Aorta (tissue), 5 donors: ENCODE measurements at places on chromosomes 7 and 10. TPM values are rescaled to one million over a fixed set of nuclear protein-coding genes. Genes with fewer than 3 reads are reported as not detected.

DNA sequence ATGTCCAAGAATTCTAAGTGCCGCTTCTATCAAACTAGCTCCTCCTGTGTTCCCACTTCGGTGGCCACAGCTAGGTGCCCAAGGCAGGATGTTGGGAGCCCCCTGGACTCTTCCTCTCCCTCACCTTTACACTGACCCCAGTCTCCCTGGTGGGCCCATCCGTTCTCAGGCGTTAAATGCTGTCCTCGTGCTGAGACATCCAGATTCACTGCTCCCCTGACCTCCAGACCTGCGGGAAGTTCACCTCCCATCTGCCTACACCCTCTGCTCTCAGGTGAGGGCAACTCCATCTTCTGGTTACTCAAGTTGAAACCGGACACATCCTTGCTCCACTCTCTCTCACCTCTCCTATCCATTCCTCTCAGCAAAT, 114.3 kb downstream of the ARHGAP22 start:
- DNase-seq = no peak

DNA sequence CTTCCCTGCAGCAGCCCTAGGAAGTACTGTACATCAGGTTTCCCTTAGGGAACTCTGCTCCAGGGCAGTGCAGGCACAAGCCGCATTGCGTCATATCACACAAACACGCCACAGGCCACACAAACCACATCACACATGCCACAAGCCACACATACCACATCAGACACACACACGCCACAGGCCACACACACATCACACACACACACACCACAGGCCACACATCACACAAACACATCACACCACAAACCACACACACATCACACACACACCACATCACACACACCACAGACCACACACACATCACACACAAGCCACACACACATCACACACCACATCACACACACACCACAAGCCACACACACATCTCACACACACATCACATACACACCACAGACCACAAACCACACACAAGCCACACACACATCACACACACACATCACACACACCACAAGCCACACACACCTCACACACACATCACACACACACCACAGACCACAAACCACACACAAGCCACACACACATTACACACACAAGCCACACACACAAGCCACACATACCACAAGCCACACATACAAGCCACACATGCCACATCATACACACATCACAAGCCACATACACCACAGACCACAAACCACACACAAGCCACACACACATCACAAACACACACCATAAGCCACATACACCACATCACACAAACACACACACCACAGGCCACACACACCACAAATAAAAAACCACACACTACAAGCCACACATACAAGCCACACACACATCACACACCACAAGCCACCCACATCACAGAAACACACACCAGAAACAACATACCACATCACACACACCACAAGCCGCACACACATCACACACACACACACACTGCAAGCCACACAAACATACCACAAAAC, 53.4 kb downstream of the TMEM209 start:
- DNase-seq = no peak

GRCh38 chr10:46268076-46268881, 18.5 kb upstream of the ANTXRL start:
- DNase-seq = no peak

DNA sequence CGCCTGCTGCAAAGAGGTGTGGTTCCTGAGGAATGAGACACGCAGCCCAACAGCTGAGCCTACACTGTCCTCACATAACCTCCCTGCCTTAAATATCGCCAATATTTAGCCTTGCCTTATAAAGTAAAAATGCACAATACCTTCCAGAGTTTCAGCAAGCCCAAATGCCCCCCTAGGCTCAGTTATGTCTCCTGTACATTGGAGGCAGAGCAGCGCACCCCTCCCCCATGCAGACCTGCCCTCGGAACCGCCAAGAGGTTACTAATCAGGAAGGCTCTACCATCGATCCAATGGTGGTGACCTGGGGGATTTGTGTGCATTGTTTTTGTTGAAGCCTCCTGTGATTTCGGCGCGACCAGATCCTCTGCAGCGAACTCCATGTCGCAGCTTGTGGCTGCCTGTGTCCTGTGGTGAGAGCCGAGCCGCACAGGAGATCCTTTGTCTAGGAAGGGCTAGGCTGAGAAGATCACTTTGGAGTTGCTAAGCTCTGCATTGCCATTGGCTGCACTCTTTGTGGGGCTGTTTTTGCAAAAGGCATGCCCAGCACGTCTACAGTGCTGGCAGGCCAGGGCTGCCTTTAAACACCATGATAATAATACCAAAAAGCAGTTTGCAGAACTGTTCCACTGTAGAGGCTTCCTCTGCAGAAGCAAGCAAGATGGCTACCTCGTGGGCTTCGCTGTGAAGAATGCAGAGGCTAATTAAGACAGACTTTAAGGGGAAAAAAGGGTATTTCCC, 40.1 kb downstream of the TET1 start:
- no peak for DNase-seq

The RNF32 gene
- total RNA-seq = not detected

The CNNM2 gene
- total RNA-seq = 13.3 TPM

The GLUD1 gene
- total RNA-seq = 118 TPM

The CAMK2B gene
- total RNA-seq = 2.4 TPM
